Fibroblast of villous mesenchyme (primary cell): ENCODE measurements at places on chromosomes 12 and 14. TPM values are rescaled to one million over a fixed set of nuclear protein-coding genes. Genes with fewer than 3 reads are reported as not detected.

The KCNC2 gene
- total RNA-seq, result 0.43 TPM in 1 of 2 replicates, not detected in the other

The ADGRD1 gene
- total RNA-seq, result under 0.01 TPM in 2 replicates

The RPGRIP1 gene
- under 0.01 TPM in 1 of 2 replicates, not detected in the other for total RNA-seq

The CLEC9A gene
- total RNA-seq, result not detected in 2 replicates

The TAS2R7 gene
- 0.32 TPM in 1 of 2 replicates, not detected in the other for total RNA-seq

The ANKRD52 gene
- 22.2 and 25.9 TPM in 2 replicates for total RNA-seq

The SERPINA6 gene
- total RNA-seq, result not detected in 2 replicates

The KLRC1 gene
- total RNA-seq, result not detected in 2 replicates

The AKT1 gene
- total RNA-seq, result 233 and 261 TPM in 2 replicates

The KRT85 gene
- total RNA-seq, result not detected in 2 replicates

The APOLD1 gene
- total RNA-seq, result 9.3 and 14.7 TPM in 2 replicates

The ERBB3 gene
- total RNA-seq, result 0.32 and 1.7 TPM in 2 replicates

The GLIPR1L1 gene
- not detected in 2 replicates for total RNA-seq

The KRT74 gene
- total RNA-seq, result not detected in 2 replicates

The SNRNP35 gene
- 14.8 and 20.7 TPM in 2 replicates for total RNA-seq

The KIAA0586 gene
- 23.2 and 30.2 TPM in 2 replicates for total RNA-seq

The PTPN6 gene
- not detected in 2 replicates for total RNA-seq

The DACT1 gene
- 6.9 and 35.8 TPM in 2 replicates for total RNA-seq

The KLHDC1 gene
- total RNA-seq, result 2.6 and 3.0 TPM in 2 replicates

The SERPINA9 gene
- total RNA-seq, result not detected in 2 replicates

The TMPRSS12 gene
- under 0.01 TPM in 1 of 2 replicates, not detected in the other for total RNA-seq

The NANOG gene
- not detected in 2 replicates for total RNA-seq

The MOAP1 gene
- total RNA-seq, result 10.0 and 14.7 TPM in 2 replicates

The GSC gene
- total RNA-seq, result not detected in 2 replicates

The ZBTB42 gene
- 3.5 and 4.3 TPM in 2 replicates for total RNA-seq

The OASL gene
- under 0.01 TPM in 2 replicates for total RNA-seq

The ARHGAP9 gene
- under 0.01 TPM in 2 replicates for total RNA-seq

The CYP46A1 gene
- under 0.01 TPM in 2 replicates for total RNA-seq

The ZBTB39 gene
- total RNA-seq, result 4.8 and 6.9 TPM in 2 replicates

The FOXA1 gene
- total RNA-seq, result 0.32 TPM in 1 of 2 replicates, not detected in the other
